ENCODE measurements at places on chromosomes 3 and 15.

GRCh38 chr15:39157882-39158281 is 423.0 kb upstream of the THBS1 start:
- DNase-seq, result no peak

DNA sequence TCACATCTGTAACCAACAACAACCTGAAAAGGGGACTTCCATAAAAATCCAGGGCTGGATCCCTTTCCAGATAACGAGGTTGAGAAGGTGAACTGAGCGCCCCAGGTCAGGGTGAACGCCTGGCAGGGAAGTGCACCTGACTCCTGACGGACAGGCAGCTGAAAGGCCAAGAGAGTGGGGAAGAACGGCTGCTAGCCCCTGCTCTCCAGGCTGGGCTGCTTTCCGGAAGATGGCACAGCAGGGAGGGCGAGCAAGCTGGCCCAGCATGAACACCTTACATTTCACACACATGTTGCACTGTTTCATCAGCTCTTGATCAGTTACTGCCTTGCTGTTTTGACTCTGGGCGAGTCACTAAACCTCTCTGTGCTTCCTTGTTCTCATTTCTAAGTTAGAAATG is 127.2 kb upstream of the IQSEC1 start:
- DNase-seq, result no peak

- DNase-seq, result no peak
Measured at GRCh38 chr3:4351164-4351855, 48.1 kb downstream of the SETMAR start.

- DNase-seq, result peak; percentile 93
Measured at GRCh38 chr15:90191794-90192509, 9.2 kb upstream of the SEMA4B start.

DNA sequence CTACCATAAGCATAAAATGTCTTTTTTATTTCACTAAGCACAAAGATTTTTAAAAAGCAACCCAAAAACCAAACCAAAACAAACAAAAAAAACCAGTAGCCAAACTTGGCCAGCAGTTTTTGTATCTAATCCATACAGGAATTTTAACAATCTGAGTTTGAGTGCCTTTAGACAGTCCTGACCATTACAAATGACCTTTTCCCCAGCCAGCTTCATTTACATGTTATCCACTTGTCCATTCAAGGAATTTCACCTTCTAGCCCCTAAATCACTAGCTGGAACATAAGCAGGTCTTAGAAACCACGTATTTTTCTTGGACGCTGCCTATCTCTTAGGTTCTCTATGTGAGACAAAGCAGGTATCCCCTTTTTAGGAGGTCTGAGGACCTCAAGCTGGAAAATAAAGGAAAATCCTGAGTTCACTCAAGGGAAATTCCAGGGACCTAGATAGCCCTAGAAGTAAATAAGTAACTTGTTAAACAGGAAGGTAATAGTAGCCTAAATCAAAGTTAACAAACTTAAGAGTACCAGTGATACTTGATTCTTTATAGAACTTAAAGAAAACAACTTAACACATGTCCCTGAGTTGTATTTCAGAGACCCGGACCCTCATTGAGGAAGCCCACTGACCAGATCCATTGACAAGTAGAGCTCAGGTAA is 34.2 kb downstream of the CIP2A start:
- DNase-seq, result no peak

- no peak for DNase-seq
Measured at GRCh38 chr3:87797872-87798566, 260.8 kb downstream of the CGGBP1 start.

DNA sequence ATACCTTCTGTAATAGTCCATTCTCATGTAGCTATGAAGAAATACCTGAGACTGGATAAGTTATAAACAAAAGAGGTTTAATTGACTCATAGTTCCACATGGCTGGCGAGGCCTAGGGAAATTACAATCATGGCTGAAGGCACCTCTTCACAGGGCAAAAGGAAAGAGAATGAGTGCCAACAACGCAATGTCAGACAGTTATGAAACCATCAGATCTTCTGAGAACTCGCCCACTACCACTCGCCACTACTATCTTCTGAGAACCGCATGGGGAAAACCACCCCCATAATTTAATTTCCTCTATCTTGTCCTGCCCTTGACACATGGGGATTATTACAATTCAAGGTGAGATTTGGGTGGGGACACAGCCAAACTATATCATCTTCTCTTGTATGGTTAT is 406.8 kb upstream of the CBLB start:
- DNase-seq, result no peak

- DNase-seq, result no peak
Measured at GRCh38 chr3:101611023-101611422, 37.0 kb downstream of the PCNP start.
